ENCODE measurements at places on chromosomes 5 and 9.
A peak's percentile ranks its signal among the peaks of the same experiment; 100 is the strongest.

DNA sequence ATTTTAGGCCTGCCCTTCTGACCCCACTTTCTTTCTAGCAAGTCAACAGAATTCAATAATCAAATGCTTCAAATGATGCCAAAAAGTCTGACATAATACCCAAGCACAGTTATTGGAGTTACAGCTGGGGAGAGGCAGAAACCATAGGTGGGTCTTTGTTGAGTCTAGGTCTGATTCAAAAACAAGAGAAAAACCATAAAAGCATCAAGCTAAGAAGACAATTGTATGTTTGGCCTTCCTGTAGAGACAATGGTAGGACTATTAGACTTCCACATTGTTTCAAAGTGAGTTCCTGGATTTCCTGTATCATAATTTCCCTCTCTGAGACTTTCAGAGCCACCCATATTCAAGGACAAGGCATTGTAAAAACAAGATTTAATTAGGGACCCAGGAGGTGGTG lies 16.8 kb upstream of the CCDC192 start:
- no peak for DNase-seq

DNA sequence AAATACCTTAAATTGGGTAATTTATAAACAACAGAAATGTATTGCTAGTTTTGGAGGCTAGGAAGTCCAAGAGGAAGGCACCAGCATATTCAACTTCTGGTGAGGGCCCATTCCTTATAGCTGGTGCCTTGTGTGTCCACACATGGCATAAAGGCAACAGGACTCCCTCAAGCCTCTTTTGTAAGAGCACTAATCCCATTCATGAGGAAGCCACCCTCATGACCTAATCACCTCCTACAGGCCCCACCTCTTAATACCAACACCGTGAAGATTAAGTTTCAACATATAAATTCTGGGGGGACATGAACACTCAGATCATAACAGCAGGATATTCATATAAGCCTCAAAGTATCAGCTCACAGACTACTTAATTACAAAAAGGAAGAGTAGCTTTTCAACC lies 4.0 kb upstream of the PLAC8L1 start:
- no peak for DNase-seq

GRCh38 chr5:122183098-122183787 lies 53.9 kb downstream of the ZNF474 start:
- peak; percentile 85 for DNase-seq

GRCh38 chr5:164038128-164038783 lies 532.8 kb downstream of the MAT2B start:
- DNase-seq: no peak

- DNase-seq: peak; percentile 17
Measured at GRCh38 chr9:106403081-106403480, 459.9 kb upstream of the ZNF462 start.

DNA sequence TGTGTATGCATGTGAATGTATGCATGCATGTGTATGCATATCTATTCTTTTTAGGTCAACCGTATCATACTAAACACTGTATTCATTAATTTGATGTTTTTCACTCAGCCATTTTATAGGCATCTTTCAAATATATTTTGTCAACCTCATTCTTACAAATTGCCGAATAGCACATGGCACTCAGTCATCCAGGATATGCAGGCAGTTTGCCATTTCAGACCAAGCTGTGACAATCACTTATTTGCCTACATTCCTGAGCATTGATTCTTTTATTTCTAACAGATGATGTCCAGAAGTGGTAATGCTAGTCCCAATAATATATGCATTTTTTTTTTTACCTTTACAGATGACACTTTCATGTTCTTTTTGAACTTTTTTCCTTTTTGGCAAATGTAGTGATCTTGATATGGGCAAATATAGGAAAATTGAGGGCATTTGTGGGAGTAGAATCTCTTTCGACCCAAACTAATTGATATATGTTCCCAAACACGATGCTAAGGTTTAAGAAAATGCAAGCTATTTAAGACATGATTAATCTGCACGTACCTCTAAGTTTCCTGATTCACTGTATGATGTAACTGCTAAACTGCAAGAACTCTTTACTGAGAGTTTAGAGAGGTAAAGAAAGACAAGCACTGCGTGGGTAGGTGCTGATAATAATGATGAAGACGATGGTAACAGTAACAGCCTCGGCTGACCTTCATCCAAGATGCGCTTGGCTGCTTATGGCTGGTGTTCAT lies 153.9 kb upstream of the DAP start:
- DNase-seq: no peak

DNA sequence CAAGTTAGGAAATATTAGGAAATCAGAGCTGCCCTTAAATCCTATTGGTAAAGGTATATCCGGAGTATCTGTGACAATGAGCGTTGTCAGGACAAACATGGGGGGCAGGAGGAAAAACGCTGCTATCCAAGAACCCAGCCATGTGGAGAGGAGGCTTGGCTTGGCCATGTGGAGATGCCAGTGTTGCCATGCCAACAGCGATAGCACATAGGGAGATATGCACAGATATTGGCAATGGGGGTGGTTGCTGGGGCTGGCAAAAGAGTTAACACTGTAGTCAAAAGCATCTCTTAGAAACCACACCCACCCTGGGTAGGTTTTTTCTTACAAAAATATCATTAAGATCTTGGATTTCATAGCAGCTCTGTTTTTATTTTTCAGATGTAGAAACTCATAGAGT lies 106.4 kb upstream of the ASTN2 start:
- no peak for DNase-seq

- no peak for DNase-seq
Measured at GRCh38 chr5:166952048-166952447, 1339.4 kb upstream of the WWC1 start.

DNA sequence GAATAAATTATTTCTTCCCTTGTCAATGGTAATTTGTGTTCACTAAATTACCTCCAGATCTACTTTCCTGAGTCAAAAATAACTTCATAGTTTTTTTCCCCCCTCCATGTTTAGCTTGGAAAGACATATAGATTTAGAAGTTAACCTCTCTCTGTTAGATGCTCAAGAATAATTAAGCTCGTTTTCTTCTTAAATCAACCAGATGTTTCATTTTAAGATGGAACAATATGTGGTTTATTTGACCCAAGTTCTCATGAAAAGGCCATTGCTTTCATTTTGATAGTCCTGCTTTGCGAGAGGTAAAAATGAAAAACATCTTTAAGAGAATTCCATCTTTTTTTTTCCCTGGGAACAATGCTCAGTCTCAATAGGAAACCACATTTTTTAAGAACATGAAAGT lies 27.7 kb upstream of the GAS1 start:
- DNase-seq: no peak

DNA sequence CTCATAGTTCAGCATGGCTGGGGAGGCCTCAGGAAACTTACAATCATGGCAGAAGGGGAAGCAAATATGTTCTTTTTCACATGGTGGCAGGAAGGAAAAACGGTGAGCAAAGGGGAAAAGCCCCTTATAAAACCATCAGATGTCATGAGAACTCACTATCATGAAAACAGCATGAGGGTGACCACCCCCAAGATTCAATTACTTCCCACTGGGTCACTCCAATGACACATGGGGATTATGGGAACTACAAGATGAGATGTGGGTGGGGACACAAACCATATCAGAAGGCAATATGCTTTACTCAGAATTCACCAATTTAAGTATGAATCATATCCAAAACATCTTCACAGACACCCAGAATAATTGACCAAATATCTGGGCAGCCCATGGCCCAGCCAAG lies 19.7 kb downstream of the MAT2B start:
- DNase-seq: no peak

DNA sequence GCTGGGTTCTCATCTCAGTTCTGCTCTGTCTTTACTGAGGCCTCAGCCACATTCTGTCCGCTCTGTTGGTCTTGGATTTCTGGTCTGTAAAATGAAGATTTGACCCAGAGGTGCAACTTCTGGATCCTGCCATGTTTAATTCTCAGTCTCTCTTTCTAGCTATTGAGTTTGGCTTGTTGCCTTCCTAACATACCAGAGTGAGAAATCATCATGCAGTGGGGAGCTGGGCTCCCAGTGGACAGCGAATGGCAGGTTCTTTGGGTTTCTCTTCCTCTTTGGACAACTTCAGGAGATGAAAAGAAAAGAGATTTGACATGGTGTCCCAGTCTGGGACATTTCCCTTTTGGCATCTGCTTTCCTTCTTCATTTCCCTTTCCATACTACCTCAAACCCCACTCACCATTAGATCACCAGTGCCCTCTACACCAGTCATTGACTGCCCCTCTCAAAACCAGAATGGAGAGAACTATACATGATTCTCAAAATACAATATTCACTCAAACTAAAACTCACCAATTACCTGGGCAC lies 334.7 kb downstream of the ACTL7B start:
- no peak for DNase-seq

DNA sequence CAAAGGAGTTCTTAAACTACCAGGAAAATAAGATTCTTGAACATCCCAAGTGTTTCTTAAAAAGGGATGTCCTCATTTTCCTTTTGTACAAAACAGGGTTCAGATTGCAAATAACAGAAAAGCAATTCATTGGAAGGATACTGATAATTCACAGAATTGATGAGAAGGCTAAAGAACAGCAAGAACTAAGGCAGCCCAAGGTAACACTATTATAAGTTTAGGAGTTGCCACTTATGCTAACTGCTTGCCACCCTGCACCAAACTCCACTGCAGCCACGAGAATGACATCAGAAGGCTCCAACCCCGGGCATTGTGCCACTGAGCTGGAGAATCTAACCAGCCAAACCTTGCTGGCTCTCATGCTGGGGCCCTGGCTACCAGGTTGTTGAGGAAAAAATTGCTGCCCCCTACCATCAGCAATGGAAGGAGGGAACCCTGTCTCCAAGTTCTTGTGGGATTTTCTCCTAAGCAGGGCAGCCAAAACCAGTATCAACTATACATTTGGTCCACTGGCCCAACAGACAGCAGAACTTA lies 123.4 kb downstream of the ARL15 start:
- DNase-seq: no peak

DNA sequence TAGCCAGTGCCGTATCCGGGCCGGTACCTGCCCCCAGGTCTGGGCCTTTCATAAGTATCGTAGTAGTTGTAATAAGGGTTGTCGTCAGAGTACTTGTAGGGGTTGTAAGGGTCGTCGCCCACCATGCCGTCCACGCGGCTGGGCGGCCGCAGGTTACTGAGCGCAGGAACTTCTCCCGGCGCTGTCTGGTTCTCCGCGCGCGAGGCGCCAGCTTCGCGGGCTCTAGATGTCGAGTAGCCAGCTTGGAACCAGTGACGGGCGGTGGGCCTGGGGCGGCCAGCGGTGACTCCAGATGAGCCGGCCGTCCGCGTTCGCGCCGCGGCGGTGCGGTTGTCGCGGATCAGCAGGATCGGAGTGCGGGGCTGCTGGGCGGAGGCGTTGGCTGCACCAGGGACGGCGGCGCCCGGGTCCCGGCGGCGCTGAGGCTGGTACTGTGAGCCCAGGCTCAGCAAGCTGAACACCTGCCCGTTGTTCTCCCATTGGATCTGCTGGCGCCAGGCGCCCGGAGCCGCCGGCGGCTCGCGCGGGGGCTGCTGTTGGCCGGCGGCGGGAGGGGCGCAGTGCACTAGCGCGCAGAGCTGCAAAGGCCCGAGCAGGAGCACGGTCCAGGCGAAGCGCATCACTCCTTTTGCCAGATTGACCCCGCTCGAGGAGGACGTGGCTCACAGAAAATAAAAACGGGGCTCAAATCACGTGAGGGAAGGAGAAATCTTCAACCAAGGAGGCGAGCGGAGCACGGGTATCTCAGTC lies 518 bp downstream of the LOX start:
- DNase-seq: peak; percentile 24

Measured in H4 (cell line).